ENCODE measurements at places on chromosomes 4 and X.

- no peak for DNase-seq
These were observed 26.3 kb upstream of the ZMAT1 start for GRCh38 chrX:101958139-101958538.

GRCh38 chr4:183637461-183637860 is 21.5 kb downstream of the RWDD4 start:
- DNase-seq: no peak

GRCh38 chr4:110202024-110202423 is 3.6 kb upstream of the ELOVL6 start:
- DNase-seq: no peak

DNA sequence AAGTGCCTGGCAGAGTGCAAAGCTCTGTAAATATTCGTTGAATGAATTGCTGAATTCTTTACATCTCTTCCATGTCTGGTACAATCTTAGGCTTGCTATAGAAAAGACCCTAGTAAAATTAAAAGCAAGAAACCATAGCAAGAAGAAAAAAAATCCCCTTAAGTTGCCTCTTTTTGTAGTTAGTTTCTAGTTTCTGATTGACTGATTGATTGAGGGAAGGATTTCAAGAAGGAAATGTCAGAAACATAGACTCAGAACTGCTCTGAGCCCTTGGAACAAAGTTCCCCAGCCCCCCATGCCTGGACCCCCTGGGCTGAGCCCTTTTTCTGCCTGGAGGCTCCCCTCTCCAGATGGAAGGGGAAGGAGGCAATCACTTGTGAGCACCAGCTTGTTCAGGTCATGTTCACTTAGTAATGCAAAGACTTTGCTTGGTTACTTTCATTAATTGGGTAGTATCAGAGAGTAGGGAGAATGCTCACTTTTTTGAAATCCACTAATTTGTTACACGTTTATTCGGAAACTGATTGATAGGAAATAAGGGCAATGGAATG is 35.6 kb downstream of the DAPP1 start:
- DNase-seq: no peak

DNA sequence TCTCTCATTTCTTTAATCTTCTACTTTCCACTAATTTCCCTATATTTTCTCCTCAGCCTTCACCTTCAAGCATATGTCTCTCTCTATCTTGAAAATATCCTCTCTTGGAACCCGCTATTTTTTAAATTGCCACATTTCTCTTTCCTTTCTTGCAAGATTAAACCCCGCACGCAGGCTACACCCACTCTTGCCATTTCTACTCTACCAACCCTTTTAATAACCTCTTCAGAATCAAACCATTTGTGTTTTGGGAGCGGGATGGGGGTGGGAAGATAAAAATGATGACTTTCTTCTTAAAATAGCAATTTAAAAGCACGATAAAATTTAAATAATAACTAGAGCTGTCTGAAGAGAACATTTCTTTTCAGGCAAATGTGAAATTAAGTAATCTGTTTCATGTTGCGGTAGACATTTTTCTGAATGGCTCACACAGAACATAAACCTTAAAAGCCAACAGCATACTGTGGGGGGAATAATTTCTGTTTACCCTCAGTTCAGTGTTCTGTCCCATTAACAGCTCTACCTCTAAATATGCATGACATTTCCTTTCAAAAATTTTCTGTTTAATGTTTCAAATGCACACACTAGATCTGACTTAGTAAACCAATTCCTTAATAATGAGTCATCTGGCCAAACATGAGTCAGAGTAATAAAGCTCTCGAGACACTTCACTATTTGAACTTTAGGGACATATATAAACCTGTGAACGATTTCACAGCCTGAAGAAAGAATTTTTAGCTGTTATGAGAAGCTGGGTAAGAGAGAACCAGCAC is 20.5 kb downstream of the ARSJ start:
- no peak for DNase-seq

- DNase-seq: no peak
These were observed 155.5 kb downstream of the RAB28 start for GRCh38 chr4:13328591-13328990.

- no peak for DNase-seq
These were observed 267.4 kb downstream of the RAPGEF2 start for GRCh38 chr4:159370286-159370685.

- no peak for DNase-seq
These were observed 293.8 kb upstream of the CTSO start for GRCh38 chr4:156247470-156247869.

DNA sequence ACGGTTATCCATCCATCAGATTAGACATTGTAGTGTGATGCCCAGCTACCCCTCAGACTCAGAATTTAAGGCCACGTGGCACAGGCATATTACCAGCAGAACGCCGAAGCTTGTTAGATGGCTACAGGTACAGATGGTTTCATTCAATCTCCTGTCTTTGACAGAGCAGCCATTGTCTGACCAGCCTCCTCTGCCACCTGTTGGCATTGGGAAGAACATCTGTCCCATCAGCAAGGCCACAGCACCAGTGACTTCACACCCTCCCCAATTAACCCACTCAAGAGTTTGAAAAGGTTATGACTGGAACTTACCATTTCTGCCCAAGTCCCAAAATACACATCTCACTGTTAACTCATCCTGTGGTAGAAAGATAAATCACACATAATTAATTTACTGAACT is 22.0 kb upstream of the PHKA2 start:
- no peak for DNase-seq

GRCh38 chr4:185679523-185679922 is 132.5 kb downstream of the SORBS2 start:
- DNase-seq: no peak

GRCh38 chr4:126658411-126658810 is 974.3 kb upstream of the INTU start:
- DNase-seq: no peak

DNA sequence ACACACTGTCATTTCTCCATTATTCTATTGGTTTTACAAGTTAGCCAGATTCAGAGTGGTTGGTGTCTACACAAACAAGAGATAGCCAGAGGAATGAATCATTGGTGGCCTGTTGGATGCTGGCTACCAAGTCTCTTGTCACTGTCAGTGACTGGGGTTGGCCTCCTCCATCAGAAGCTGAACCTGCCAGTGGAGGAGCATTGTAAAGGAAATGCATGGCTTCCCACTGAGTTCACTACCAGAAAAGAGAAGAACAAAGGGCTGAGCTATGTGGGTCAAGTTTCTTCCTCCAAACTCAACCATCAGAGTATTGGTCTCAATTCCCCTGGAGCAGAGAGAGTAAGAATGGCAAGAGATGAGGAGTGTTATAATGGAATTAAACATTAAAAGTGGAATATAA is 26.5 kb upstream of the ANKRD50 start:
- no peak for DNase-seq

- DNase-seq: no peak
These were observed 23.9 kb downstream of the SLC39A8 start for GRCh38 chr4:102321260-102321995.

GRCh38 chr4:145507636-145508035 is 26.0 kb downstream of the SMAD1 start:
- DNase-seq: no peak

DNA sequence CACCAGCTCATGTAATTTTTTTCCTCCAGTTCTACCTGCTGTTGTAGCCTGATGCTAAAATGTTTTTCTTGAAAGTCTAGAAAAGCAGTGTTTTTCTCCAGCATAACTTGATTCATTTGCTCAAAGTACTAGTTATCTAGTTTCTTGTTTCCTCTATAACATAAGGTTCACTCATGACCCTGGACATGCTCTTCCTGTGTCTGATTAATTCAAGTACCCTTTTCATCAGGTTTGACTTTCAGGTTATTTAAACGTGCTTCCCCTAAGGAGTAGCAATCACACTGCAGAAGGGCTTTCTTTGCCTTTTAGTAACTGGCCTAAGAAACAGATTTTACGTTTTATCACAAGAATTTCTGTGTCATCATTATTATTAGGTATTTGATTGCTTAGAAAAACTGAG is 66.8 kb upstream of the EGFL6 start:
- no peak for DNase-seq

DNA sequence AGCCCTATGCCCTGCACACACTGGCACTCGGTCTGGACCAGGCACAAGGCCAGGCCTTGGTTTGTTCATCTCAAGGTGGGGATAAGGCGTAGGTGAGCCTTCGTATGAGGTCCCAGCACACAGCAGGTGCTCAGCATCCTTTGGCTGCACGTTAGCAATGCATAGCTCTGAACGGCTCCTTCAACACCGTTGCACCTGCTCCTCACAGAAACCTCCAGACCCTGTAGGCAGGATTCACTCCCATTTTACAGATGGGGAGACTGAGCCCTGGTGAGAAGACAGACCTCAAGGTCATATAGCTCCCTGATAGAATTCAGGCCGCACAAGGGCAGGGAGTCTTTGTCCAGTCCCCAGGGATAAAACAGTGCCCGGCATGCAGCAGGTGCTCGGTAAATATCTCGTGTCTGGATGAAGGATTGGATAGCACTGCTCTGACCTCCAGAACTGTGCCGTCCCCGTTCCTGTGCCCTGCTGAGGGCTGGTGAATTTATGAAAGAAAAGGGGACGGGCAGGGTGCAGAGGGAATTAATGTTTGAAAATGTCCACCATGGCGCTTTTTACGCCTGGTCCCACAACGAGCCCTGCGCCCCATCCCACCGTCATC is 2.4 kb downstream of the PPP2R2C start:
- DNase-seq: no peak

DNA sequence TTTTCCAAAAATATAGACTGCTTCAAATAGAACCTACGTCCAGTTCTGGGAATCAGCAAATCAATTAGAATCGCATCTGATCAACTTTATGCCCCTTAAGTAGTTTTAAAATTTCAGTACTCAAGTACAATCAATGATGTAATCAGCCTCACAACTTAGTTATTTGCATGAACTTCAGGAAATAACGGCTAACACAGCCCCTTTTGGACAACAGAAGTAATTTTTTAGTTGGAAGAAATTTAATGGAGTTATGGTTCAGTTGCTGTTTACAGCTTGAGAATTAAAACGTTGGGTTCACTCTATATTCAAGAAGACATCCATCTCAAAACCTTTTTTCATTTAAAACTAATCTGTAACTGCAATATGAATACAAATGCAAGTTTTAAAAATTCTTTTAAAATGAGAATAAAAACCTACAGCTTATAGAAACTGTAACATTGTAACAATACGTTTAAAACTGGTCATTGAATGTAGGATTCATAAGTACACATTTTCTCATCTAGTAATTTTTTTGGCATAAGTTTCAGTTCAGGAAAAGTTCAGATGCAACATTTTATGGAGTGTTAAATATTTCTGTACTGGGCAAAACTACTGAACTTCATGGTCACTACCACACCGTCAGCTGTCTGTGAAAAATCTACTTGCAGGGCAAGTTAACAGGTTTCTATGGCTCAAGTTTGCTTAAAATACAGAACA is 956 bp downstream of the TAPT1 start:
- no peak for DNase-seq

DNA sequence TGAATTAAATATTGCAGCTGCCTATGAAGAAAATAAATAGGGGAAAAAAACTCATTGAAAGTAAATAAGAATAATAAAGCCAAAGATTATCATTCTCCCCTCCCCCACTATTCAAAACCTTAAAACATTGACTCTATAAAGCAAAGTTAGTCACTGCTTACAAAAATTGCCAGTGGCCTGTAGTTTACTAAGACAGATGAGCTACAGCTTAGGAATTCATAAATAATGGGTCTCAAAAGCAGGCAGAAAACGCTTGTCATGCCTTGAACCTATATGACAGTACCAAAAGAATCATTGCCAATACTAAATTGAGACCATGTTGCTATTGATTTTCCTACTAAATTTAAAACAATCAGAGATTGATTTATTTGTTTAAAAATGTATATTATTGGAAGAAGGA is 78.9 kb downstream of the SLC10A7 start:
- no peak for DNase-seq

DNA sequence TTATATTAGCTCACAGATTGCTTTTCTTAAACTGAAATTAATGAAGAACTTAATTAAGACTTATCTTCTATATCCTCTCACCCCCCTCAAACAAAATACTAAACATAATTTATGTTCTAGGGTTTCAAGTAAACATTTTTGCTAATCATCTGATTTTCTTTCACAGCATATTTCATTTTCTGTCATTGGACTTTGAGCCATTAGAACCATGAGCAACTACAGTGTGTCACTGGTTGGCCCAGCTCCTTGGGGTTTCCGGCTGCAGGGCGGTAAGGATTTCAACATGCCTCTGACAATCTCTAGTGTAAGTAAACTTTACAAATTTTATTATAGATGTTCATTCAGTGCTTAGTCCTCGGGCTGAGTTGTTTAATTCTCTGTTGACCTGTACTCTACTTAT is 3.3 kb downstream of the PDLIM5 start:
- no peak for DNase-seq

DNA sequence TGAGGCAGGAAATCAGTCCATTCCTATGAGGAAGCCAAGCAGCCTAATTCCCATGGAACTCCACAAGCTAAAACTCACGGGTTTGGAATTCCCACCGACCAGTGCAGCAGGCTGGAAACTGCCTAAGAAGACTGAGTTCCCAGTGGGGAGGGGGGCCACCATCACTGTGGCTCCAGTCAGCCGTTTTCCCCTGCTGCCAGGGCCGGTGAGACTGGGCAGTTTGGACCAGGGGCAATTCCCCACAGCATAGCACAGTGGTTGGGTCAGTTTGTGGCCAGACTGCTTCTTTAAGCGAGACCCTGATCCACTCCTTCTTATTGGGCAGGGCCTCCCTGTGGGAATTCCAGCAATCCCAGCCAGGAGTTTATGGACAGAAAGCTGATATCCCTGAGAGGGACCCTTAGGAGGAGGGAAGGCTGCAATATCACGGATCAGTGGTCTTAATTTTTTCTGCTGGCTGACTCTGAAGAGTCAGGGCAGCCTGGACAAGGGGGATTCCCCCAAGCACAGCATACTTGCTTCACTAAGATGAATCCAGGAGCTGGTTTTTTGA is 20.7 kb downstream of the PAGE5 start:
- DNase-seq: no peak

GRCh38 chr4:145277011-145277410 is 96.6 kb upstream of the OTUD4 start:
- no peak for DNase-seq

GRCh38 chr4:127118681-127119080 is 514.1 kb upstream of the INTU start:
- no peak for DNase-seq

- DNase-seq: no peak
These were observed 45.1 kb upstream of the HPF1 start for GRCh38 chr4:169802873-169803272.

Data from stimulated activated CD4-positive, alpha-beta T cell treated with anti-CD3 and anti-CD28 coated beads, Interleukin-1b, Interleukin-23, amount 100 ng/mL, for 1 hour (primary cell).